ENCODE measurements at places on chromosomes 2 and 18.

- DNase-seq = no peak
Observed at GRCh38 chr2:85865539-85866164, 23.1 kb downstream of the ST3GAL5 start.

- DNase-seq = no peak
Observed at GRCh38 chr18:42792731-42793130, 322.8 kb downstream of the RIT2 start.

DNA sequence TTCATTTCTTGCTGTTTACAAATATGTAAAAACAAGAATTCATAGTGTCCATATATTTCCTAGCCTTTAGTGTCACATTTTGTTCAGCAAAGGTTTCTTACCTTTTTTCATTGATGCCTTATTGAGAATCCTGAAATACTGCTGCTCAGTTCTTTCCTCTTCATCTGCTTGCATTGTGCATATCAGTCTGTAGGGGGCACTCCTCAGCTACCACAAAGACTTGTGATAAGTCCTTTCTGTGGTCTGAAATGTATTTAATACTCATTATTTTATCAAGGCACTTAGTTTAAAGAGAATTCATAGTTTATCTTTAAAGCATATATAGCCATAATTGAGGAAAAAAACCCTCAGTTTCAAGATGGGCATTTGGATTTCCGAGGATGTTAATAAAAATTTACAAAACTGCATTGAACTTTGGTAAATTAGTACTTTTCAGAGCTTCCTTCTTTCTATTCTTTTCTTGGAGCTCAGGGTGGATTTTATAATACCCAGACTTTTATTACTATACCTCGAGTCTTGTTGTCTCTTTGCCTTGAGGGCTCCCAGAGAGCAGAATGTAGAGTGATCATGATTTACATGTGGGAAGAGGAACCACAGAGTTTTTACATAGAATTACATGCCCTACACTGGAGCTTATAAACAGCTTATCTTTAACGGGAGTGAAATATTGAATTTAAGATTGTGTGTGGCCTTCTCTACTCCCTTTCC lies 570.1 kb downstream of the PLCL1 start:
- DNase-seq = peak; percentile 34

GRCh38 chr2:220081171-220081570 lies 453.7 kb downstream of the SLC4A3 start:
- DNase-seq = no peak

- no peak for DNase-seq
Observed at GRCh38 chr2:158255257-158255656, 153.6 kb downstream of the UPP2 start.

DNA sequence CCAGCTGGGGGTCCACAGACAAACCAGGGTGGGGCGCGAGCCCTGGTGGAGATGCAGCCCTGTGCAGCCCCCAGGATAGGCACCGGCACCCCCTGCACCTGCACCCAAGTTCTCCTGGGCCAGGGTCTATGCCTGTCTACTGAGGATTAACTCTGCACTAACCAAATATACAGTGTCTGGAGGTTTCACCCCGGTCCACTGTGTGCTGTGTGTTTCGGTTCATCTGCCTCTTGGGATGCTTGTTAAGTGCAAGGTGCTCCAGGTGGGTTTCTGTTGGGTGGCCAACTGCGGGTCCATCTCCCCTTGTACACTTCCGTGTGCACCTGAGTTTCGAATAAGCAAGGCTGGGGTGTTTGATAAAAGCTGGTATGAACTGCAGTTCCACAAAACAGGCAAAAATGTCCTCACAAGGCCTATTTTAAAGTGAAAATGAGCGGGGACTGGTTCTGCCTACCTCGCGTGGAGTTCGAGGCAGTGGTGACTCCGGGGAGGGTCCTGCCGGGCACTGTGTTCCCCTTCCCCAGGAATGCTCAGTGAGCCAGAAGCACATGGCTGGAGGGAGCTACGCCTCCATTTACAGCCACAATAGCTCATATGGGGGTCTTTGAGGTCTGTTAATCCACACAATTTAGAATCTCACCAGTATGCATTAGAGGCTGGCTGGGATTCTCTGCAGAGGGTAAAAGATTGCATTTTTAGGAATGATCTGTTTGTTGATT lies 70.7 kb downstream of the EDAR start:
- no peak for DNase-seq

GRCh38 chr18:11091746-11092145 lies 57.6 kb downstream of the PIEZO2 start:
- no peak for DNase-seq

- DNase-seq = no peak
Observed at GRCh38 chr2:210162466-210163124, 8.6 kb downstream of the KANSL1L start.

- no peak for DNase-seq
Observed at GRCh38 chr2:99864561-99865553, 277.5 kb downstream of the AFF3 start.

DNA sequence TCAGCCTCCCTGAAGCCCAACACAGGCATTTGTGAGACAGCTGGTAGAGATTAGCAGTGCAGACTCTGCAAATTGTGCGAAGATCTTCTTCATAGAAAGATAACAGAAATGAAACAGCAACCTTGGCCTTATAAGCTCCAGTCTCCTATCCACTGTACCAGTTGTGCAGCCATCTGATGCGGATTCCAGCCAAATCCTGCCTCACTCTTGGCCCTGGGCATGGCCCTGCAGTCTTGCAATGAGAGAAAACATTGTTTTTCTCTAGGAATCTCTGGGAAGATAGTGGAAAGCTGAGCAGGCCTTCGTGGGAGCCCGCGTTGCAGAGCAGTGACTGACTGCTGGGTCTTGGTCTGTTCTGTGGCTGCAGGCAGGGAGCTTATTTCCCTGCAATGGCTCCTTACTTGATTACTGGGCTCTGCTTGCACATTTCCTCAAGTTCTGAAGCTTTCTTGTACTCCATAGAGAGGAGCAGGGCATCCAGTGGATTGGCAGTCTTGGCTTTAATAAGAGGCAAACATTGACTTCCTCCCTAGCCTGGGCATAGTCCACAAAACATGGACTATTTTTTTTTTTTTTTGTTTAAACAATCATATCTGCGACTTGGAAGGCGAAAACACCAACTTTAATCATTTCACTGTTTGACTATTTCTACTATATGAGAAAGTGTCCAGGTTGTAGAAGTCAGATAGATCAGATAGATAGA lies 193.0 kb downstream of the ACTR3 start:
- no peak for DNase-seq

DNA sequence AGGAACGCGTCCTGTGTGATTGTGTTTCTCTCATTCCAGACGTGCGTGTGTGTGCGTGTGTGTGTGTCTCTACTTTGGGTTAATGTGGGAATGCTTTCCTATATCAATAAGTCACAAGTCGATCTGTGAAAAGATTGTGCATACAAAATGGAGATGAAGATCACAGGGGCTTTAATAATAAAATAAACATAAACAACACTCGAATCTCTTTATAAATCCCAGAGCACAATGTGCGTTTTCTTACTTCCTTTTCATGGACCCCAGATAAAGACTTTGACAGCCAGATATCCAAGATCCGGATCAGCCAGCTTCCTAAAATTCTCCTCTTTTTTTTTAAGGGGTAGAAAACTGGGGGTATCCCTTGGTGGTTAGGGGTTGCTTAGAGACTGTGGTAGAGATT lies 4.7 kb downstream of the PAX8 start:
- no peak for DNase-seq

- DNase-seq = no peak
Observed at GRCh38 chr2:15205562-15205961, 355.6 kb downstream of the NBAS start.

DNA sequence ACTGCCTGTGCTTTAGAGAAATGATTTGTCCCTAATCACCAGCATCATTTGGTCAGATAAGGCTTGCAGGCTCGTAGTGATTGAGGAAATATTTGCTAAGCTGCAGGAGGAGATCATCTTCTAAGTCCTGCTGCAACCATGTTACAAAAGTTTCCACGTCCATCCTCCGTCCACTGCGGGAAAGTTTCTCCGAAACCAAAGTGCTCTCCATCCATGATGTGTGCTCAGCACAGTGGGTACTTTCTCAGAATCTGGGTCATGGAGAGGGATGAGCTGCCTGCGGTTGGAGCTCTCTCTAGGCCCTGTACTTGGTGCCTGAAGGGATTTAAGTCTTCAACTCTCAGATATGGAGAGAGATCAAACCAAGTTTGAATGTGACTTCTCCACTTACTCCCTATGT lies 39.3 kb downstream of the IL1RL2 start:
- DNase-seq = no peak

DNA sequence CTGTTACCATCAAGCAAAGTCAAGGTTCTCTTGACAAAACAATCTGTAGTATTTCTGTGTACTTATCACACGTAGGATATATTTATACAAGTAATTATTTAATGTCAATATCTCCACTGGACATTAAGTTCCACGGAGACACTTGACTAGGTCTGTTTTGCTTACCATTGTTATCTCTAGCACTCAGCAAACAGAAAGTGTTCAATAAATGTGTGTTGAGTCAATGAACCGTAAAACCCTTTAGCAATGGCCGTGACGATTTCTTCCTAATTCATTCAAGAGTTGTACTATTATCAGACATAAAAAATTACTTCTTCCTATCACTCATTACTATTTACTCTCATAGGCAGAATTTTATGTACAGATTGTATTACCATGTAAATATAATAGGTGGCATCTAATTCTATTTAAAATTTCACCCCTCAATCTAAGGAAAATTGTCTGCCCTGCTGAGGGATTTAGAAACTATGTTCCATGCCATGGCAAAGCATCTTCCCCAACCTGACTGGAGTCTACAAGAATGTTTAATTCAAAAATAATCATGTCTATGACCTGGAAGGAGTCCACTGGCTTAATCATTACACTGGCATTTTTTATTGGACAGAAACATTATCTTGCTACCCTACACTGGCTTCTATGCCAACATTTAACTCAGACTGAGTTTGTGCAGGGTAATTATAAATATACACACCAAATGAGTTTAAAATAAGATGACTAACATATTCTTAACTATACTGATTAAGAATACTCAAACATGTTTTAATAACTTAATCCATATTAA lies 301.9 kb downstream of the ZEB2 start:
- DNase-seq = no peak

GRCh38 chr2:11212645-11213044 lies 57.4 kb downstream of the SLC66A3 start:
- no peak for DNase-seq

GRCh38 chr2:7861910-7862702 lies 819.8 kb upstream of the ID2 start:
- no peak for DNase-seq

DNA sequence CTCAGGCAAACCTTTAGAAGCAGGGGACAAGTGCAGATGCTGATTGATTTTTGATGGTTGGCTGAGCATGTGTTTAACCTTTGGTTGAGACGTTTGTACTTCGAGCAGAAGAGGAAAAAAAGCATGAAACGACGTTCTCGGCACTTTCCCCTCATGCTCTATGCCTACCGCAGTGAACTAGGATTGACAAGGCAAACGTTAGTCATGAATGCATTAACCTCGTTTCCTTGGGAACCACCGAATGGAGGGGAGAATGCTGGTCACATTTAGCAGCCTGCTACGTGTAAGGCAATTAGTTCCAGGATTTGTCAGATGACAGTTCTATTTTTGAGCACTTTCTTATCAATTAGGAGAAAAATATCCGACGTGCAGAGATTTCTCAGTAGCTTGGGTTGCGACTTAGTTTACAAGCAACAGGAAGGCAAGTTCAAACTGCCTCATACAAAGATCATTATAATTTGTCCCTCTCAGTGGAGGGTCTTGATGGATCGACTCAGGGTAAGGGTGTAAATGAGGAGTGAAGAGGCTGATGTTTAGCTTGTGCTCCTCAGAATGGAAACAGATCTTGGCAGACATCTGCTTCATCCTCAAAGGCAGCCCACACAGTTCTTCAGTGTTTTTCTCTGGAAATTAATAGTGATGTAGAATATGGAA lies 47.4 kb upstream of the GPR45 start:
- DNase-seq = no peak

DNA sequence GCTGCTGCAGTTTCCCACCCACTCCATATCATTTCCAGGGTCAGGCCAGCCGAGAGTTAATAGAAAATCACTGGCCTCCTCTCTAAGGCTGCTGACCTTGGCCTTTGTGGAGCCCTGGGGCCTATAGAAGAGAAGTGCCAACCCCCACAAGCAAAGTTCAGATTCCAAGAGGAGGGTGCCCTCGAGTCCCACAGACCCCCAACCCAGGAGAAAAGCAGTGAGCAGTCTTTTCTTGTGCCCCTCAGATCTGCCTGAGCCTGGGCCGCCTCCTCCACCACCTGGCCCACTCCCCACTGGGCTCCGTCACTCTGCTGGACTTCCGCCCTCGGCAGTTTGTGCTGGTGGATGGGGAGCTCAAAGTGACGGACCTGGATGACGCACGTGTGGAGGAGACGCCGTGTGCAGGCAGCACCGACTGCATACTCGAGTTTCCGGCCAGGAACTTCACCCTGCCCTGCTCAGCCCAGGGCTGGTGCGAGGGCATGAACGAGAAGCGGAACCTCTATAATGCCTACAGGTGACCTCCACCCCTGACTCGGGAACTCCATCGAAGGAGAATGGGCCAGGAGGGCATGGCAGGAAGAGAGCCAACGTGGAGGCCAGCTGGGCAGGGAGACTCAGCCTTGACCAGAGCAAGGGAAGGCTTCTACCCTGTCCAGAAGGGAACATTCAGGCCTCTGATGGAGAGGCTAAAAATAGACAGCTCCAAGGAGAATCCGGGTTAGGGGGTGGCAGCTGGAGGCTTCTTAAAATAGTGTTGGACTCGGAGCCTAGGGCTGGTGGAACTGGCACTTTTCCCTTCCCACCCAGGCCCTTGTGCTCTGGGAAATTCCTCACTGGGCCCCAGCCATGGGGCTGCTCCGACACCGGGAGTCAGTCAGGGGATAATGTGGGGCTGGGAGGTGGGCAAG lies 6.2 kb downstream of the PKDCC start:
- no peak for DNase-seq

- no peak for DNase-seq
Observed at GRCh38 chr2:112772322-112772721, 7.9 kb upstream of the CKAP2L start.

GRCh38 chr2:111984213-111984604 lies 70.9 kb upstream of the TMEM87B start:
- no peak for DNase-seq

GRCh38 chr2:62140426-62141141 lies 55.3 kb upstream of the B3GNT2 start:
- no peak for DNase-seq

DNA sequence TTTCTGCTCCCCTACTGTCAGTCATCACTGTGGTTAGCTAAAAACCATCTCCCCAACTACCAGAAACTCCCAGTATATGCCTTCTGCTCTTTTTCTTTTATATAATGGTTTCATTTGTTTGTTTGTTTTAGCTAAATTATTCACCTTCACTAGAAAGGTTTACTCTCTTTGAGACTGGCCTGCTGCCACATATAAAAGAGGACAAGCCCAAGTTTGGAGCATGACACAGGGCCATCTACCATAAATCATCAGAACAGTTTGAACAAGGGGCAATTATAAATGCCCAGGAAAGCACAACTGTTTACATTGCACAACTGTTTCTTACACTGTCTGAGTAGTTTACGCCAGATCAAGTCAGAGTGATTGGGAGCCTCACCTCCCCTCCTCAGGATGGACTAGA lies 471.0 kb upstream of the PIK3C3 start:
- no peak for DNase-seq

- no peak for DNase-seq
Observed at GRCh38 chr2:179265082-179265510, 464 bp upstream of the SESTD1 start.

GRCh38 chr2:188813315-188813714 lies 160.9 kb upstream of the COL3A1 start:
- no peak for DNase-seq
